ENCODE measurements at places on chromosomes 7 and 10.

DNA sequence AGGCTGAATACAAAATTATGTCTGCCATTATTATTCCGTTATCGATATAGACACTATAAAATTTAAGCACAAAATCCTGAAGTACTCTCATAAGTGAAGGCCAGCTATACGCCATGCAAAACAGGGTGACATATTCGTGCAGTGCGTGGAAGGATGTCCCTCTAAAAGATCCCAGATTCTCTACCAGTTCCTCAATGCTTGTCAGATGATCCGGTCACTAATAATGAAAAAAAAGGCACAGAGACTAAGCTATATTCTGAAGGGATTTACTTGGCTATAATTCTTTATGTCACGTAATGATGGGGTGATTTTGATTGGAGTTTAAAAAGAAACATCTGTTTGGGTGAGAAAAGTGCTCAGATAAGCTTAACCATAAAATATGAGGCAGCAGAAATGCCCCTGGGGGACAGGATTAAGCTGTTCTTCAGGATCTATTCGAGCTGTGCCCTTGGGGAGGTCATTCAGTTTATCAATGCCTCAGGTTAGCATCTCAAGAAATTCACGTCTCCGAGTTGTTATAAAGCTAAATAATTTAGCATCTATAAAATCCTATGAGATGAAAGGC lies 229.7 kb upstream of the PITRM1 start:
- DNase-seq, result peak; percentile 67

GRCh38 chr10:2119316-2119715 lies 382.0 kb upstream of the ADARB2 start:
- no peak for DNase-seq

- no peak for DNase-seq
These were observed 15.7 kb downstream of the KDM7A start for GRCh38 chr7:140161047-140161446.

- no peak for DNase-seq
These were observed 581.2 kb downstream of the SUGCT start for GRCh38 chr7:40716052-40716451.

DNA sequence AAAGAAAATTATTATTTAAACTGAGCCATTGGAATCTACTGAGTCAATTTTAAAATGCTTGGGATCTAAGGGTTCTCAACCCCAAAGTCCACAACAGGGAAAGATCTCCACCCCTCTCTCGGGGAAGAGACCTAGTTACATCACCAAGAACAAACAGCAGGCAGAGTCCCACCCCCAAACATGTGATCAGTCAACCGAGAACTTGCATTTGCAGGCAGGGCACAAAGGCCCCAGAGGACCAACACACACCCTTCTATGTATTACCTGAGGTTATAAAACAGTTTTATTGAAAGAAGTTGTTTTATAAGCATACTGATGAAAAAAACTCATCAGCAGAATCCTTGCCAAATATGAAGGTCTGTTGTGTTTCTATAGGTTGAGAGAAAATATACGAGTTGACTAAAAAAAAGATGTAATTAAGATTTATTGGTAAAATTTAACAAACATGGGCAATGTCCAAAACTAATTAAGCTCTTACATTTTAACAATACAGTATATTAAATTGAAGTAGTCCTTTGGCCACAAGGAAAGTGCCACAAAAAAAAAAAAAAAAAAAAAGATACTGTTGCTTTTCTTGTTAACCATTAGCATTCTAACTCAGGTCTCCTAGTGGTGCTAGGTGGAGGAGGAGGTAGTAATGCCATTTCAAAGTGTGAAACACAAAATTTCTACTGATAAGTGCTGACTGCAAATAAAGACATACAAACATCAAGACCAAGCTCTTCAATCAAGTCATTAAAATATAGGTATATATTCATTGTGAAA lies 975 bp upstream of the USP54 start:
- peak; percentile 43 for DNase-seq

DNA sequence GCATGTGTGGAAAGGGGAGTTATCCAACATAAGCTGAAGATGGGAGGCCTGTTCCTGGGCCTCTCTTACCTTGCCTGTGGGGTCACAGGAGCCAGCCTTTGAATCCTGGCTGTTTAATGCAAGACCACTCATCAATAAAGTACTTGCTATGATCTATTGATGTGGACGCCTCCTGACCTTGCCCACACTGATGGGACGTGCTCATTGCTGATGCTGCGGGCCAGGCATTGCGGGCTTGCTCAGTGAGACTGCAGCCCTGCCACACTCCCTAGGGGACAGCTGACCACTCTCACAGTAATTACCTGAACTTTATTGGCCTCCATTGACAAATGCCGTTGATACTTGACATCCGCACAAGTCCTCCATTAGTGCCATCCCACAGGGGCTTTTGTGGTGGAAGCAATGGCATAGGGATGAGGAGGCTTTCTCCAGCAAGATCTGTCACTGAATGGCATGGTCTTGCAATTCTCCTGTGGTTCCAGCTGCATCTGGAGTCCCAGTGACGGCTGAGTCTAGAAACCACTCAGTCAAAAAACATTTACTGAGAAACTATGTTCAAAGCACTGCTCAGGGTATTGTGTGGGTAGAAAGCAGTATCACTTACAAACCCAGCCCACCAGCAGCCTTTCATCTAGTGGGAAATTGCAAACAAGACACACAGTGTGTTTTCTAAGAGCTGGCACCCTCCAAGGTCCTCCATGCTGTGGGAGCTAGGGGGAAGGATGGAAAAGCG lies 135.1 kb upstream of the YAE1 start:
- no peak for DNase-seq

DNA sequence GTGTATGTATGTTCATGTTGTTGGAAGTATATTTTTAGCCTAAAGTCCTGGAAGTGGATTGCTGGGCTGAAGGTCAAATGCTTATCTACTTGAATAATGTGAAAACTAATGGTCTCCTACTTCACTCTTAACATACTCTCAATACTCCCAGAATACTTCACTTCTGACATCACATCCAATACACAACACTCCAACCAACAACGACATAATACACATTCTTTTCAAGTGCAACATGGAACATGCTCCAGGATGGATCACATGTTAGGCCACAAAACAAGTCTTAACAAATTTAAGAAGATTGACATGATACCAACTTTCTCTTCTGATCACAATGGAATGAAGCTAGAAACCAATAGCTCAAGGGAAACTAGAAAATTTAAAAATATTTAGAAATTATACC lies 126.9 kb upstream of the ADCY1 start:
- DNase-seq, result no peak

DNA sequence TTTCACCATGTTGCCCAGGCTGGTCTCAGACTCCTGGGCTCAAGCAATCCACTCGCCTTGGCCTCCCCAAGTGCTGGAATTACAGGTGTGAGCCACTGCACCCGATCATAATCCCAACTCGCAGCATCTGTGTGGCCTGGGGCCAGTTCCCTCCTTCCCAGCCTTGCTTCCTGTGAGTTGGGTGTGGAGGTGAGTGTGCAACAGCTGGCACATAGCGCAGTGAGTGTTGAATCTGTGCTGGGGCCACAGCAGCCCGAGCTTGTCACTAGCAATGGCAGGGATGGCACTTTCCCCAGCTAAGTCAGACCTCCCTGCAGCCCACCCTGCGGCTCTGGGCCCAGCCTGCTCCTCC lies 12.2 kb downstream of the TMEM184A start:
- DNase-seq, result no peak

- no peak for DNase-seq
These were observed 24.3 kb upstream of the KCNIP2 start for GRCh38 chr10:101867931-101868330.

DNA sequence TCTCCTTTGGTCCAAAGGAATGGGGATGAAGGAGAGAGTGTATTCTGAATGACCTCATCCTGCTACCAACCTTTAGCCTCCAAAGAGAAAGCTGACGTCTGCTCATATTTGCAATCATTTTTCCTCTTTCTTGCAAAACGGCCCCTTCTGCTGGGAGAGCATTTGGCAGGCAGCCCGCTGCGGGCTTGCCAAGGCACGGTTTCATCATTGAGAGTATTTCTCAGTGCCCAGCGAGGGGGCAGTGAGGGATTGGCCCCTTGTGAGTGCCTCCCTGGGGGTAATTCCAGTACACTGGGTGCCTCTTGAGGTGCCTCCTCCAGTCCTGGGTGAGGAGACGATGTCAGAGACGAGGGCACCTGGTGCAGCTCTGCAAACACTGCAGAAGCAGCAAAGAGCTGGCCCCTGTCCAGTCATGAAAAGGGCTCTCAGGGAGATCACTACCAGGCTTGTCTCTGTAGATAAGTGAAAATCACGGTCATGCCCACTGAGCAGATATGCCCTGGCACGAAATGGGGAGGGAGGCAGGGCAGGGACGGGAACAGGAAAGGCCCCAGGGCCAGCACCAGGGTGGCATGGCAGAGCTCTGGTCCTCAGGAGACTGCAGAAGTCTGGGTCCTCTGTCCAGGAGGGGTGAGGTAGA lies 48.7 kb upstream of the SHH start:
- DNase-seq, result no peak

- peak; percentile 16 for DNase-seq
These were observed 637.1 kb downstream of the CCSER2 start for GRCh38 chr10:84965468-84965867.

DNA sequence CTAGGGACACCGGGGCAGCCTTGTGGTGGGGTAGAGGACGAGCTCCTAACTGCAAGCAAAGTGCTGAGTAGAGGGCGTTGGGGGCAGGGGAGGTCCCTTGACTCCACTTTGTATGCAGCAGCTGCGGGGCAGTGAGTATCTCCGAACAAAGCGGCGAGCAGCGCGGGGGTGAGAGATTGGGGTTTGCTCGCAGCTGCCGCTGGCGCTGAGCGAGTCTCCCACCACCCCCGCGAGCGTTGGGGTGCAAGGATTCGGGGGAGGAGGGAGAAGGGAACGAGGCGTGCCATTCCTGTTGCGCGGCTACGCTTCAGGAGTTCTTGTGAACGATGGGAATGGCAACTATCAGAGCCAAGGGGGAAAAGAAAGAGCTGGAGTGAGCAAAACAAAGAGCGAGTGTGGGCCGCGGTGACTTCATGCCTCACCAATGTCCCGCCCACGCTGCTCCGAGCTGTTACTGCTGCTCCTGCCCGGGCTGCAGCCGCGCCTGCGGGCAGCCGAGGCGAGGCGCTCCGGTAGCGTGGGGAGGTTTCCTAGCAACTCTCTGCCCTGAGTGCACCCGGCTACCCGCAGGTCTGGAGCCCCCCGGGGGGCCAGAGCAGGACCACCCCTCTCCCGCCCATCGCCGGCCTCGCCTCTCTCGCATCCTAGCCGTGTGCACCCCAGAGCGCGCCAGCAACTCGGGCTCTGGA lies at the start of gene ITGB8:
TSS of gene ITGB8 (plus strand) at position 662 of the 689 bp plus-strand sequence. CDS start 907 bp downstream, outside the sequence.
- DNase-seq, result peak; percentile 74

DNA sequence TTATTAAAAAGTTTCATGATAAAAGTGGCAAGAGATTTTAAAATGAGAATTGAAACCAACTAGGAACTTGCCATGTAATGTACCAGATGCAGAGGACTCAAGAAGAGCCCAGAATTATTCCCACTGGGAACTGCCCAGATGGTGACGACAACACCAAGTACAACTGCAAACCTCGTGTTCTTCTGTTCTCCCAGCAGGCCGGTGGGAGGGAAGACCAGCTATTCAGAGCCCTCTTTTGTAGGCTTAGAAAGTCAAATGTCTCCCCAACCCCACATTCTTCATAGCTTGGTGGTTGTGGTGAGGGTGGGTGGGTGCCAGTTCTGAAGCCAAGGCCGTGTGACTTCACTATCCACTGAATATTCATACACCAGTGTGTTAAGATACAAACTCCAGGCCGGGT lies 54.3 kb upstream of the ITGB1 start:
- DNase-seq, result peak; percentile 2

GRCh38 chr7:7099584-7100014 lies 82.7 kb upstream of the C1GALT1 start:
- peak; percentile 26 for DNase-seq

DNA sequence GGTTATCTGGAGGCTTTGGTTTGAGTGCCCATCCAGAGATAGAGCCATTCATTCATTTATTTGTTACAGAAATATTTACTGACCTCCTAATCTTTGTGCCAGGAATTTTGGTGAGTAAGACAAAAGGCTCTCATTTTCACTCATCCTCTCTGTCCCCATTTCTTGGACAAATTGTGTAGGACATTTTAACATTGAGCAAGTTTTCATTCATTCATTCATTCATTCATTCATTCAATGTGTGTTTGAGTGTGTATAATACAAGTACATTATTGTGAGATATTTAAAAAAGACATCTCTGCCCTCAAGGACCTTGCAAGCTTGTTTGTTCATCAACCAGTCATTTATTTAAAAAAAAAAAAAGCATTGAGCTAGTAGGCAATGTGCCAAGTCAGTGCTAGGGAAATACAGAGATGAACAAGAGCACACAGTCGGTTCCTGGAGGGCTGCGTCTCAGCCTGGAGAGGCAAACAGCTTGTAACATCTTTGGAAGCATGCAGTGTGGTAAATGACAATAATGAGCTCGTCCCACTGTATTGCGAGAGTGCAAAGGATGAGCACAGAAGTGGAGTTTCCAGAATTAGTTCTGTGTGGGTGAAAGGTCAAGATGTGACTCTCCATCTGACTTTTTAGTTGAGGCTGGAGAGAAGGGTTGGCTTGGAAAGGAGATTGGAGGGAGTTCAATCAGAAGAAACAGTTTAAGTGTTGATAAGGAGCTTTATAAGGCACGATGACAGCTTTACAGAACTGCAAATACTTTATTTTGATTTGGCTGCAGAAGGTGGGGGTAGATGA lies 50.5 kb upstream of the HBP1 start:
- no peak for DNase-seq

GRCh38 chr10:1188558-1189135 lies 132.5 kb downstream of the WDR37 start:
- DNase-seq, result no peak

DNA sequence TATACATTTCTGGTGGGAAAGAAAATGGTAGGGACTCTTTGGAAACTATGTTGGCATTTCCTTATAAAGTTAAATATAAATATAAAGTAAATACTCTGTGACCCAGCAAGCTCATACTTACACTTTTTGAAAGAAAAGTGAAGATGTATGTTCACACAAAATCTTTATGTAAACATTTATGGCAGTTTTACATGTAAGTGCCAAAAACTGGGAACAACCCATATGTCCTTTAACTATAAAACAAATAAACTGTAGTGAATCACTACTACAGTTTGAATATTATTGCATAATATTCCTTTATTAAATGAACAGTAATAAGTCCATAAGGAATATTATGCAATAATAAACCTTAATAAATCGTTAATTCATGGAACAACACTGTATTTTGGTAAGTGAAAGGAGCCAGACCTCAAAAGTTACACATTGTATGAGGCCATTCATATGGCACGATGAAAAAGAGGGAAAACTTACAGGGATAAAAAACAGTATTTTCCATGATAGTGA lies 1660.3 kb upstream of the LRRTM3 start:
- no peak for DNase-seq

- no peak for DNase-seq
These were observed 169.5 kb downstream of the DKK1 start for GRCh38 chr10:52483587-52483986.

DNA sequence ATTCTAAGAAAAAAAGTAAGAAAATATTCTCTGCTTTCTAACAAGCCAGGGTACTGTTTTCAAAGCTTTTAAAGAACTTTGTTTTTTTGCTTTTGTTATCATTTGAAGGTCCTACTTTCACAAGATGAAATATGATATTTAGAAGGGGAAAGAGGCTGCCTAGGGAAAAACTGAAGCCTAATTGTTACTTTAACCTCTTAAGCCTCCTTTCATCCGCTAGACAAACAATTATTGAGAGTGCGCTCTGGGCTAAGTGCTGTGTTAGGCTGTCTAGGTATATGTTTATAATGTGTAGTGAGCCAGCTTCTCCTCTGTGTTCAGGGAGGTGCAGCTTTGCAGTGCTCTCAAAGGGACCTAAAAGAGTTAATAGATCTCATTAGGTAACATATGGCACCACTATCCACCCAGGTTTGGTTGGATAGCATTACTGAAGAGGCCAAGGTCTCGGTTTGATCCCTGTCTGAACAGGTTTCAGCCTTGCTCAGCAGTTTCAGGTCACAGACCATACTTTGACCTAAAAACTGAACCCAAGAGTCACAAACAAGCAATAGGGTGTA lies 17.9 kb downstream of the PDK4 start:
- peak; percentile 99 for DNase-seq
